Naive thymus-derived CD8-positive, alpha-beta T cell (primary cell): ENCODE measurements at places on chromosomes 12 and 14.

- no peak for DNase-seq
These were observed 45.0 kb upstream of the P2RX7 start for GRCh38 chr12:121087467-121088194.

GRCh38 chr12:38386205-38386985 lies 69.8 kb downstream of the ALG10B start:
- DNase-seq: no peak

- DNase-seq: no peak
These were observed 6.9 kb downstream of the C12orf75 start for GRCh38 chr12:105337391-105337790.

- DNase-seq: no peak
These were observed 96.2 kb downstream of the FIGNL2 start for GRCh38 chr12:51752234-51752889.

DNA sequence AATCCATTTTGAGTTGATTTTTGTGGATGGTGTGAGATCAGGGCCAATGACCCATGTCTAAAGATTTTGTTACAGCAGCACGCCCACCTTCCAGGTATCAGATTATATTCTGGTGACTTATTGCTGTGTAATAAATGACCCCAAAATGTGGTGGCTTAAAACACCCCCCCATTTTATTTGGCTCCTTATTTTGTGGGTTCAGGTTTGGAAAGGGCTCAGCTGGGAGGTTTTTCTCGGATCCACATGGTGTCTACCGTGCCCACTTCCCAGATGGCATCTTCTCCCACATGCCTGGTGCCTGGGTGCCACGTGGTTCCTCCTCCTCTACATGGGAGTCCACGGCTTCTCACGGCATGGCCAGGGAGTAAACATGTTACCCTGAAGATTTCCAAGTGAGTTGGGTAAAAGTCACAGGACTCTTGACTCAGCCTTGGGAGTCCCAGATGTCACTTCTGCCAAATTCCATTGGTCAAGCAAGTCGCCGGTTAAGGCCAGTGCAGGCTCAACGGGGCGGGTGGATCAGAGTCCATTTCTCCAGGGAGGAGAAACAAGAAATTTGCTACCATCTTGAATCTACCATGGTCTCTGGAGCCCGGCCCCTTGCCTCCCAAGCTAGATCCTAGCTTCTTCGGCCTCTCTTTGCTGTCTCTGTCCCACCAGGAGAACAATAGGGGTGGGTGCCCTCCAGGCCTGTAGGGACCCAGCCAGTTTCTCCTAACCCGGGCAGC lies 214.3 kb downstream of the KIF26A start:
- no peak for DNase-seq

- no peak for DNase-seq
These were observed 27.2 kb upstream of the KCNJ8 start for GRCh38 chr12:21801522-21802288.

- no peak for DNase-seq
These were observed 32.7 kb upstream of the AKAP6 start for GRCh38 chr14:32296366-32296765.

DNA sequence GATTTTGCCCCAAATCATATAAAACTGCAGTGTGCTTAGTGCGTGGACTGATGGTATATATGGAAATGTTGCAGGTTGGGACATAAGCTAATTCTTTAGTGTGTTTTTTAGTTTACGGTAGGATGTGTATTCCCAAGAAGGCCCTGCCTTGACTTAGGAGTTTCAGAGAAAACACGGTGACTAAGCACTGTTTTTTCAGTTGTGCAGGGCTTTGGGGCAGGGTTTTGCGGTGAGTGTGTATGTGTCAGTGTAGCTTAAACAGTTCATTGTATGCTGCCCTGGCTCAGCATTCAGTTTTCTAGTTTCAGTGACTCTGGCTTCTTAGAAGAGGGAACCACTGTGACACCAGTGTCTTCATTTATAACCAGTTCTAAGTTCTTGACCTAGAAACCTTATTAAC lies 101.2 kb downstream of the AKAP6 start:
- no peak for DNase-seq

DNA sequence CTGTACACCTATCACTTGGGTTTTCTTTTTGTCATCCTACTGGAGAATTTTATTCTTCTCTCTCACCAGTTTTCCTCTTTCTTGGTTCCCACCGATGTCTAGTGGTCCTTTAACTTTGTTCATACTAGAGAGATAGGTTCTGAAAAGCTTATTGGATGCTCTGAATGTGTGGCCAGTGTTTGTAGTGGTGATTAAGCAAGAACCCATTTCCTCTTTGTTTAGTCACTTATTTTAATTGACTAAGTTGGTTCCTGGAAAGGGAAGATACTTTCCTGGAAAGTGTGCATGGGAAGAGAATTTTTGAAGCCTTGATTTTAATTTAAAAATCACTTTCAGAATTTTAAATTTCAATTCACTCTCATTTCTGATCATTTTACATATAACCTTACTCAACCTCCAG lies 127.2 kb downstream of the OTOGL start:
- no peak for DNase-seq

DNA sequence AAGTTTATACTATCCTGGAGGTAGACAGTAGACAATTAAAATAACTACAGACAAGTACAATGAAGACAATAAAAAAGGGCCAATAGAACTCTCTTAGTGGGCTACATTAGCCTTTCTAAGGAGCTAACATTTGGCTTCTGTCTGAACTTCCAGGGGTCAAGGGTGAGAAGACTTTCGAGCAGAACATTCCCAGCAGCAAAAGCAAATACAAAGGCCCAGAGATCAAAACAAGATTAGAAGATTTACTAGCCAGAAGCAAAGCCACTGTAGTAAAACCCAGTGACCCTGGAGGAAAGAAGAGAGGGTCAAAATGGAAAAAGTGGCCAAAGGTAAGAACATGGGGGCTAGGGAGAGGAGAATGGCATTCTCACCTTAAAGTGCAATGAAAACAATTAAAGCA lies 63.2 kb downstream of the ATP2B1 start:
- no peak for DNase-seq

DNA sequence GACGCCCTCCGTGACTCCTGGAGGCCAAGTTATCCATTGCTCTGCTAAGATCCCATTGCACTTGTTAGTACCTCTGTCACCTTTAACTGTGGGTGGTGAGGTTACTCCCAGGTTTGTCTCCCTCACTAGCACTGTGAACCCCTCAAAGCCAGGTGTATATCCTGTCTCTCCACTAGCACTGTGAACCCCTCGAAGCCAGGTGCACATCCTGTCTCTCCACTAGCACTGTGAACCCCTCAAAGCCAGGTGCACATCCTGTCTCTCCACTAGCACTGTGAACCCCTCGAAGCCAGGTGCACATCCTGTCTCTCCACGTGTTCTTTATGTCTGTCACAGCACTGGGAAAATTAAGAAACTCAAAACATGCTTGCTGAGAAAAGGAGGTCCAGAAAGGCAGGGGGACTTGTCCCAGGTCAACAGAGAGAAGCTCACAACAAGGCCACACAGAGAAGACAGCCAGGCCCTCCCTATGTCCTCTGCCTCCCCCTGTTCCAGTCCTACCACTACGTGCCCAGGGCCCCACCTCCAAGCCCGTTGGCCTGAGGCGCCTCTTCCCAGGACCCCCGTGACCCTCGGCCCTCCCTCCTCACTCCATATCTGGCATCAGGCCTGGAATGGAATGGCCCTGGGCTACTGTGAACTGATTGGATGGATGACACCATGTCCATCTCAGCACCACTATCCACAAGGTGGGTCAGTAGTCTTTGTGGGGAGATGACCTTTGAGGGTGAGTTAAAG lies 26.4 kb upstream of the FKBP4 start:
- DNase-seq: no peak

DNA sequence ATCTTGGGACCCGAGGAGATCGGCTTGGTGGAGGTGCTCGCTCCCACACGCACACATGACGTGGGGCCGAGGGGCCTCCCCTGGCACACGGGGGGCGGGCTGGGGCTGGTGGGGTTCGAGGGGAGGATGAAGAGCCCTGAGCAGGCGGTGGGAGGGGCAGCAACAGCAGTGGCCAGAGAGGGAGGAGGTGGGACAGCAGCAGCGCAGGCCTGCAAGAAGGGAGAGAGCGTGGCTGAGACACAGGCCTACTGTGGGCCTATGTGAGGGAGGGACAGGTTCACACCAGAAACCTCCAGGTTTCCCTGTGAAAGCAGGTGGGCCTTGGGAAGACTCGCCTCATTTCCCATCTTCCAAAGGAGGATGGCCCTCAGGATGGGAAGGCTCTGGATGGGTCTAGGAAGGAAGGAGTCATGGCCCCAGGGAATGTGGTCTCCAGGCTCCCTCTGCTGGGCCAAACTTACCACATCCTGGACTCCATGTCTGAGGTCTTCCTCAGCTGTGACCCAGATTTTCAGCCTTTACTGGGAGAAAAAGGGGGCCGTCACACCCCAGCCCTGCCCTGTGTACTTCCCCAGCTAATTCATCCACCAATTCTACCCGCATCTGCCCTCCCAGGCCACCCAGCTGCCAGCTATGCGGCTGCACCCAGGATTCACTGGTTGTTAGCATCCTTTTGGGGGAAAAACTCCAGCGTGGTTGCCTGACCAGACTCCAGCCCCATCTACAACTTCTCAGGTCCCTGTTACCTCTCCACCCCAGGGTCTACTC lies 2.8 kb downstream of the PIANP start:
- DNase-seq: no peak

GRCh38 chr12:120290609-120291305 lies 946 bp downstream of the RNU4-2 start:
- DNase-seq: peak; percentile 19

DNA sequence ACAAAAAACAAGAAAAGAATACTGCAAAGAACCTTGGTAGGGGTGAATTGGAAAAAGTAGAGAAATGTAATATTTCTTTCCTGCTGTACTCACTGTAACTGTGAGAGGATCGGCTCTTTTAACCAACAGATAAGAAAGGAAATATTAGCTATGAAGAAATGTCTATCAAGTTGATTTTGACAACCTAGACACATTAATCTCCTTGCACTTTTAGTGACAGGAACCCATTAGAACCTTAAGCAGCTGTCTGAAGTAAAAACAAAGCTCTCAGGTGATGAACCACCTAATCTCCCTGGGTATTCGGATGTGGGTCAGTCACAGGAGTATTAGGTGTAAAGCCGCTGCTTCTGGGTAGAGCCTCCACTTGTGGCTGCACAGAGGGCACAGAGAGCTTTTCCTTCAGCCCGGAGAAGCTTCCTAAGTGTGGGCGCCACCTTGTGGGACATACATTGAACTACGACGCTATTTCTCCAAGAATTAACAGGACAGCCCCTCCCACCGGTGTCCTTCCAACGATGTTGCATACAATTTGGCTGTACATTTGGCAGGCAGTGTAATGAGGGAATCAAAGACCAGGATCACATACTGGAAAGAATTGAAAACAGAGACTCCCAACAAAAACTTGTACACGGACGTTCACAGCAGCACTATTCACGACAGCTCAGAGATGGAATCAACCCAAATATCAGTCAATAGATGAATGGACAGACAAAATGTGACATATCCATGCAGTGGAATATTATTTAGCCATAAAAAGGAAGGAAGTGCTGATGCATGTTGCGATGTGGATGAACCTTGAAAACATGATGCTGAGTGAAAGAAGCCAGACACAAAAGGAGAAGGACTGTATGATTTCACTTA lies 28.9 kb upstream of the MAPKAPK5 start:
- DNase-seq: peak; percentile 60

DNA sequence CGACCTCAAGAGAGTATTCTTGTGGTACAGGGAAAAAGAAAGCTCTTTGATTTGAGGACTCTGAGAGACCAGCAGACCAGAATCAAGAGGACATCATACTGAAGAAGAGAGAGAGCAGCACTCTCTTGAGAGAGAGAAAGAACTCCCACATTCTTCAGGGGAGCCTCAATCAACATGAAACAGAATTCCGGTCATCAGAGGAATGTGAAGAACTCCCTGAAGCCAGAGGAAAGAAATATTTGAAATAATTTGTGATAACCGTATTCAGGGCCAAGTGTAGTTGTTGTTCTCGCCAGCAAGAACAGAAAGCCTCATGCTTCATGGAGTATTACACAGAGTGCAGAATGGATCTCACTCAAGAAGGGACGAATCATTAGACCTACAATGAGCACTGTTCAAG lies 363.8 kb upstream of the TMEM132C start:
- no peak for DNase-seq

DNA sequence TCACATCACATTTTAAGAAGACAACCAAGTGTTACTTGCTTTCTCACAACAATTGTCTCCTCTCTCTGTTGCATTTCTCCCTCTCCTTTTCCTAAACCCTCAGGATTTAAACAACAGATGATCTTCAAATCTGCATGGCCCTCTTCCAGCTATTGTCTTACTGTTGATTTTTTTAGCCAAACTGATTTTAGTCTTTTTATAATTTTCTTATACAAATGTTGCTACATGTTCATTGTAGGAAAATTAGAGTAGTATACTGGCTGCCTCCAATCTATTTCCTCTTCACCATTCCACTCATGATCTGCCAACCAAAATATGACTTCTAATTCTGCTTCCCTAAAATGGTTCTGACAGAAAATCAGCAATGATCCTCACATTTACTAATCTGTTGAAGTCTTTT lies 1.4 kb upstream of the KERA start:
- no peak for DNase-seq

GRCh38 chr14:63616015-63616414 lies 25.7 kb downstream of the WDR89 start:
- DNase-seq: no peak

DNA sequence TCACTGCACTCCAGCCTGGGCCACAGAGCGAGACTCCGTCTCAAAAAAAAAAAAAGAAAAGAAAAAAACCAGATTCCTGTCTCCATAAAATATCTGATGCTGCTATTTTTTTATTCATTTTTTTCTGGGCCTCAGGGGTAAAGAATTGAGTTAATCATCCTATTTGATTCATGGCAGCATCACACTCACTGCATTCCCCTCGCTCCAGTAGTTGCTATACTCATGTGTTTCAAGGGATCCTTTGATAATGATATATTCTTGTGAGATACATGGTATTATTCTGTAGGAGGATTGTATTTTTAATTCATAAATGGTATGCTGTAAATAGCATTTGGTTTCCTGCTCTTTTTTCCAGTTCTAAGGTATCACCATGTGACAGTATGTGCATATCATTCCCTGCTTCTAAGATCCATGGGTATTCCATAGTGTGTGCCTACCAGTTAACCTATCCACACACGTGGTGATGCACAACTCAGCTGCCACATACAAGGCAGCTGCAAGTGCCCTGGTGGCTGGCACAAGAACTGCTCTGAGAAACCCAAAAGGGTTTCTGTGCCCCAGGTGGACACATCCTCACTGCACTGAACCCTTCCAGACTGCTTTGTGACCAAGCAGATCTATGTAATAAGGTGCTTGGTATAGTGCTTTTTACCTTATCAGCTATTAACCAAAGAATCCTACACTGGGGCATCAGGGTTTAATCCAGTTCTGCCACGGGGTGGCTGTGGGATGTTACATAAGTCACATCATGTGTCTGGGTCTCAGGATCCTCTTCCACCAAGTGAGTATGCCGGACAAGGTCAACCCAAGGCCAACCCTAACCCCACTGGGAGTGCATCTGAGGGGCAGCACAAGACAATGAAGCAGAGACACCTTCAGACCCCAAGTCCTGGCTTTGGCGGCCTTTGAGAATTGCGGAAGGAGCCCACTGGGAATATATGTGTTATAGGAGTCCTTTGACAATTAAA lies 74.6 kb downstream of the ZFP36L1 start:
- no peak for DNase-seq

GRCh38 chr12:6029401-6029800 lies 84.3 kb upstream of the ANO2 start:
- DNase-seq: no peak

GRCh38 chr12:32437095-32437515 lies 37.7 kb downstream of the FGD4 start:
- no peak for DNase-seq

- no peak for DNase-seq
These were observed 33.1 kb downstream of the CLMN start for GRCh38 chr14:95286645-95287044.
